Stimulated activated CD4-positive, alpha-beta T cell treated with anti-CD3 and anti-CD28 coated beads, Interleukin-1b, Interleukin-23, amount 100 ng/mL, for 24 hours (primary cell): ENCODE measurements at places on chromosomes 3 and 15.
A peak's percentile ranks its signal among the peaks of the same experiment; 100 is the strongest.

- no peak for DNase-seq
Measured at GRCh38 chr3:47273564-47273963, 9.0 kb downstream of the KIF9 start.

- no peak for DNase-seq
Measured at GRCh38 chr3:112640930-112641801, at the start of gene CCDC80. CCDC80 (minus strand) TSS chr3:112641143; CDS start chr3:112639905, 1,238 bp downstream.

GRCh38 chr15:63028442-63029110 is 14.0 kb upstream of the TPM1 start:
- DNase-seq = no peak

DNA sequence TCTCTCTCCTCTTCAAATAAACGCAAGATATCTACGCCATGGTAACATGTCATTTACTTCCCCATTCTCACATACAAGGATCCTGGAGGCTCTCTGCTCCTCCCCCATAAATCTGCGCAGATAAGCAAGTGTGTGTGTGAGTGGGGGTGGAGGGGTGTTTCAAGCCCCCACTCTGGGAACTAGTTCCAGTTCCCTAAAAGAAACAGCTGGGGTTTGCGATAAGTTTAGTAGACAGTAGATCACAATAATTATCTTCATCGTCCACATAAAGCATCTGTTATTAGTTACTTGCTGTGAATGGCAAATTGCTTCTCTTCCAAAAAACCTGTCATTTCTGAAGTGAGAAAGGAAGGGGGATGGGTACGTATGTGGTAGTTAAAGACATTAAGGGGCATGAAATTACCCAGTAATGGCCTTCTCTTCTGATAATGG is 79.8 kb downstream of the RBPMS2 start:
- no peak for DNase-seq

GRCh38 chr3:123688241-123688747 is 103.4 kb upstream of the HACD2 start:
- no peak for DNase-seq

DNA sequence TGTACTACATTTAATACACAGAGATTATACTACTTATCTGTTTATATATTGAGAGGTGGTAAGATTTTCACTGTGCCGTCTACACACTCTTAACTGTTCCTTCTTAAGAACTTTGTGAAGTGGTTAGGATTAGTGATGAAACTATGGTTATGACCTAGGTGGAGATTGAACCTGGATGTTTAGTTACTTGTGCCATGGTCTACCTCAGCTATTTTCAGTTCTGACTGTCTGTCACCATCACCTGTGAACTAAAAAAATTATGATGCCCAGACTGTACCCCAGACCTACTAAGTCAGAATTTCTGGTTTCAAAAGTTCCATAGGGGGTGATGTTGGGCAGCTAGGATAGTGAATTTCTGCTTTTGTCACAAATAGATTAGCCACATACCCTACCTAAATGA is 6.4 kb downstream of the RASA2 start:
- DNase-seq = no peak

DNA sequence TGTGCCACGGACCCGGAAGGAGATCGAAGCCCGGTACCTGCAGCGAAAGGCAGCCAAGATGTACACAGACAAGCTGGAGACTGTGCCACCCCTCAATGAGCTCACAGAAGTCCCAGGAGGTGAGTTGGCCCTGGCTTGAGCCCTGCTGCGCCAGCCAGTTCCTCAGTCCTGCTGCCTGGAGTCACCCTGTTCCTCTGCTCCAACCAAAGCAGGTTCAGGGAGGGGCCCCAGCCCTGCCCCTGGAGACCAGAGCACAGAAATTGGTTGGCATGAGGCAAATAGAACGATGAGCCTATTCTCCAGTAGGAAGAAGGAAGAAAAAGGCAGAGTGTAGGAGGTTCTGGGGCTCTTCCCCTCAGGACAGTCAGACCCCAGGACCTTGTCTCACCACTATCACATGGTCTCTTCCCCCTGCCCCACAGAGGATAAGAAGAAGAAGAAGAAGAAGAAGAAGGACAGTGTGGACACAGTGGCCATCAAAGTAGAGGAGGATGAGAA is 8.0 kb downstream of the TMIE start:
- no peak for DNase-seq

GRCh38 chr3:44913868-44914468 is 39.6 kb downstream of the TGM4 start:
- peak; percentile 39 for DNase-seq

- no peak for DNase-seq
Measured at GRCh38 chr3:128557531-128558280, 64.7 kb upstream of the GATA2 start.

- peak; percentile 32 for DNase-seq
Measured at GRCh38 chr15:59299929-59300617, 72.6 kb downstream of the MYO1E start.
